Pancreas (tissue), 10 donors: ENCODE measurements at places on chromosomes 4 and X.
A peak's percentile ranks its signal among the peaks of the same experiment; 100 is the strongest.

GRCh38 chr4:56684320-56685050, 3.4 kb upstream of the HOPX start:
- no peak for DNase-seq
- no peaks in the 10 kb centered on the region for H3K36me3 ChIP-seq
- no peak overlapping the region for H3K4me3 ChIP-seq

DNA sequence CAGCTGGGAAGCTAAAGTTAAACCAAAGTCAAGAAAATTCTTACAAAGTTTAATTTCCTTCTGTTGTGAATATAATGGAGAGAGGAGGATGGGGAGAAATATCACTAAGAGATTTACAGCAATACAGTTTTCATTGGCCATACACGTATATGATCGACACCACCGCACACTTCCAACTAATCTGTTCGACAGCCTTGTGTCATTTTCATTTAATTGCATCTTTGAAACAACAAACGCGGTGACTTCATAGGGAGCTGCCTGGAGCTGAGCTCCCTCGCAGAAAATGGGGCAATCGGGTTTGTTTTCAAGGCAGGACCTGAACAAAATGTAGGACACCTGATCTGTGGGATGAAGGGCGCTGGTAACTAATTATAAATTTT, 1.3 kb downstream of the PTPN13 start:
- H3K4me3 ChIP-seq: peak overlapping the region; percentile 55
- no peaks in the 10 kb centered on the region for H3K4me1 ChIP-seq
- no peaks in the 10 kb centered on the region for H3K27me3 ChIP-seq
- peak; percentile 19 for DNase-seq

- H3K36me3 ChIP-seq: no peaks in the 10 kb centered on the region
- H3K27ac ChIP-seq: no peak overlapping the region
- no peak for DNase-seq
- H3K27me3 ChIP-seq: no peaks in the 10 kb centered on the region
- H3K4me1 ChIP-seq: no peaks in the 10 kb centered on the region
Observed at GRCh38 chrX:40090961-40091360, 6.8 kb downstream of the BCOR start.

DNA sequence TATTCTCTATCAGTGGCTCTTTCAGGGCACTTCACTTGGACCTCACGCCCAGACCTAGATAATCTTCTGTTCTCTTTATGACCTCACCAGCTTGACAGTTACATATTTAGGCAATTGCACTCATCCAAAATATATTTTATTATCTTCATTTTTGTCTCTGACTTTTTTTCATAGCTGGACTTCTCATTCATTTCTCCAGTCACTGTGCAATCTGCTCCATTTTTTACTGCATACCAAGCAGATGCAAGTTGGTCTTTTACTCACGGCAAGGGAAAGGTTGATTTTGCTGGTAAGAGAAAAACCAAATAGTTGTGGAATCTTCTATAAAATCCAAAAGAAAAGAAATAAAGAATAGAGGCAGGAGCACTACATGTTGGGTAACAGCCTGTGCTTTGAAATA, 31.7 kb downstream of the MAD2L1 start:
- no peak overlapping the region for H3K27ac ChIP-seq
- no peaks in the 10 kb centered on the region for H3K36me3 ChIP-seq
- no peaks in the 10 kb centered on the region for H3K4me1 ChIP-seq
- no peaks in the 10 kb centered on the region for H3K27me3 ChIP-seq

GRCh38 chr4:38894322-38894982, 26.8 kb downstream of the FAM114A1 start:
- DNase-seq: no peak
- H3K36me3 ChIP-seq: no peaks in the 10 kb centered on the region
- no peak overlapping the region for H3K4me3 ChIP-seq
- H3K4me1 ChIP-seq: no peaks in the 10 kb centered on the region

DNA sequence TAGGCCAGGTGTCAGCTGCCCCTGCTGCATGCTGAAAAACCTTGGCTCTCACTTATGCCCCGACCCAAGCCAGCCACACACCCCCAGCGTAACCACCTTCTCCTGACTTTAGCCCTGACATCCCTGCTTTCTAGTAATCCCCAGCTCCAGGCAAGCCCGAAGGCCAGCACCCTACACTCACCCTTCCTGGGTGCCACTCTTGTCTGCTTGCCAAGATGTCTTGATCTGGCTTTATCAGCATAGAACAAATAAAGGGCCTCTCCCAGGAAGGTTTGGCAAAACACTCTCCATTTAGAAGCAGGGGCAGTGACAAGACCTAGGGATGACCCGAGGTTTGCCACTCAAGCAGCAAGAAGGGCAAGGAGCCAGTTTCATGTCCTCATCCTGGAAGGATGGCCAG, 6.8 kb upstream of the MAP9 start:
- DNase-seq: peak; percentile 22
- H3K36me3 ChIP-seq: no peaks in the 10 kb centered on the region
- no peaks in the 10 kb centered on the region for H3K4me1 ChIP-seq
- no peaks in the 10 kb centered on the region for H3K27me3 ChIP-seq

DNA sequence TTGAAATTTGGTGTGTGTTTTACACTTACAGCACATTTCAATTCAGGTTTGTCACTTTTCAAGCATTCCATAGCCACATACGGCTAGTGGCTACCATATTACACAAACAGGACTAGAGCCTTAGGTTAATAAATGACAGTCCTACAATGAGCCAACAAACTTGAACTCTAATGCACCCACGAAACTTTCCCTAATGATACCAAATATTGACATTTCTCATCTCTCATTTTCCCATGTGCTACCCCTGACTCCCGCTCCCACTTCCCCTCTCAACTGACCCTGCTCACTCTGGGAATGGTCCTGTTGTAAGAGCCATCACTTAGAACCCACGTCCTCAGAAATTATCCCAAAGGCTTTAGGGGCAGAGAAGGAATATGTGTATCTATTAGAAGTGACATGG, 4.9 kb upstream of the TLR10 start:
- no peaks in the 10 kb centered on the region for H3K27me3 ChIP-seq
- no peaks in the 10 kb centered on the region for H3K36me3 ChIP-seq
- peaks cover 20% of the 10 kb centered on the region for H3K4me1 ChIP-seq
- H3K4me3 ChIP-seq: no peak overlapping the region

- H3K36me3 ChIP-seq: no peaks in the 10 kb centered on the region
- DNase-seq: no peak
- H3K27me3 ChIP-seq: no peaks in the 10 kb centered on the region
- H3K27ac ChIP-seq: no peak overlapping the region
Observed at GRCh38 chr4:157040405-157040804, 35.5 kb upstream of the GLRB start.

- no peaks in the 10 kb centered on the region for H3K4me1 ChIP-seq
- DNase-seq: no peak
- H3K27me3 ChIP-seq: no peaks in the 10 kb centered on the region
Observed at GRCh38 chr4:95627024-95627605, 78.3 kb upstream of the UNC5C start.

GRCh38 chr4:150583287-150584110, 1.5 kb downstream of the MAB21L2 start:
- no peak overlapping the region for H3K27ac ChIP-seq
- no peak for DNase-seq
- H3K36me3 ChIP-seq: no peaks in the 10 kb centered on the region
